Astrocyte of the hippocampus (primary cell): ENCODE measurements at places on chromosomes 4 and X.
A peak's percentile ranks its signal among the peaks of the same experiment; 100 is the strongest.

GRCh38 chrX:151397741-151398070 lies 700 bp downstream of the VMA21 start:
- no peak for DNase-seq

GRCh38 chr4:23237771-23238170 lies 545.0 kb downstream of the GBA3 start:
- DNase-seq = no peak

- no peak for DNase-seq
Observed at GRCh38 chr4:158861766-158862165, 92.9 kb downstream of the FNIP2 start.

DNA sequence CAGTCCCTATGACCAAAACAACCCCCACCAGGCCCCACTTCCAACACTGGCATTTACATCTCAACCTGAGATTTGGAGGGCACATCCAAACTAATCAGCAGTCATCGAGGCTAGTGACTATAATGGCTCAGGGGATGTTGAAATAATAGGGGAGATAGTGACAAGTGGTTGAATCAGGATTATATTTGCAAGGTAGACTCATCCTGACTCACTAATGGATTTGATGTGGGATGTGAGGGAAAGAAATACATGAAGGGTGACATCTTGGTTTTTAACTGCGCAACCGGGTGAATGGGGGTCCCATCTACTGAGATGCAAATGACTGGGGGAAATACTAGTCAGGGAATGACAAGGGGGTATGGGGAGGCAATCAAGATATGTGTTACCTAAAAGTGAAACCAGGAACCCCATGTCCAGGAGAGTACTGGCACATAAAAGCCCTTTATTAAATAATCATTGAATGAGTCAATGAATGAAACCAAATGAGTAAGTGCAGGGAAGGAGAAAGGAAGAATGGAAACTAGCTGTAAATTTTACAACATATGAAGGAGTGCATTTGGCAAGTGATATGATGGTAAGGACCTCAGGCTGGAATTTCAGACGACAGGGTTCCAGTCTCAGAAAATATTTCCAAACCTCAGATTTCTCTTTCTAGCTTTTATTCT lies 78.3 kb downstream of the PARM1 start:
- no peak for DNase-seq

DNA sequence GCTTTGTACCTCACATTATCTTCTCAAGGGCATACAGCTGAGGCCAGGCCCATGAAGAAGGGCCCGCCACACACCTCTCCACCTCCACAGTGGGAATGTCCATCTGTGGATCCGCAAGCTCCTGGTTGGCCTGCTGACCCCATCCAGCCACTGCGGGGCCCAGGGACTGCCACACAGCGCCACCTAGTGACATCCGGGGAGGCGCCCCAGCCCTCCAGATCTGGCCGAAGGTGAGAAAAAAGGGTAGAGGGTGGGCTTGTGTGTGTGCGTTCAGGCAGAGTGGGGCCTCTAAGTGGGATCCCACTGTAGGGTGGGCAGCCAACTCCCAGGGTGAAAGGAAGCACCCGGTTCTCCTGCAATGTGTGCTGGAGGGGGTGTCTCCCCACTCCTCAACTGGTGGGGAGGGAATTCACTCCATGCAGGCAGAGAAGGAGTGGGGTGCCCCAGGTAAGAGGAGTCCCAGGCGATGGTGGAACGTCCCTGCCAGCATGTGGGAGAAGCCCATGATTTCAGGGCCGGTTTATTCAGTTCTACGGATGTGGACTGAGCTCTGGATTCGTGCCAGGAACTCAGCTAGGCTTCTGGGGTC lies 117.3 kb downstream of the ENPP6 start:
- DNase-seq = peak; percentile 46

- no peak for DNase-seq
Observed at GRCh38 chr4:182808673-182809416, 108.3 kb downstream of the DCTD start.

DNA sequence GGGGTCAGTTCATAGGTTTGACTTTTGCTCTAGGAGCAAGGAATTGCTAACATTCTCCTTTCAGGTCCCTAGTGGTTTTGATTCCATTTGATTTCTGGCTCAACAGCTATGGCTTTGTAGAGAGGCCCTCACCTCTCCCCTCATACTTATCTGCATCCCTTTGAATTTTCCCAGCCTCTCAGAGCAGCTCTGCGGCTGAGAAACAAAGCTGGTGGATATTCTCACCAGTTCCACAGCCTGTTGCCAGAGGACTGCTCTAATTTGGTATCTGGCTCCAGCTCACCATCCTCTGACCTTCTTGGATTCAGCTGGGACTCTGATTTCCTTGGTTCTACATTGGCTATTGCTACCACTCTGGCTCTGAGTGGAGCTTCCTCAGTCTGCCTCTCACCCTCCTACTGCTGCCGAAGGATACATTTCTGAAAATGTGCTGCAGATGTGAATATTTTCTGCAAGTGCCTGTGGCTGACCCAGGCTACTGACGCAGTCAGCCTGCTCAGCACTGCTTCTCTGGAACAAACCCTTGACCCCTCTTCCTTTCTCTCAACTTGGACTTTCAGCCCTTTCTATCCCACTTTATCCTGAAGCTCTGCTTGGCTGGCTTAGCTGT lies 110.9 kb upstream of the ENPEP start:
- no peak for DNase-seq

GRCh38 chr4:10102474-10103332 lies 13.9 kb downstream of the WDR1 start:
- no peak for DNase-seq

DNA sequence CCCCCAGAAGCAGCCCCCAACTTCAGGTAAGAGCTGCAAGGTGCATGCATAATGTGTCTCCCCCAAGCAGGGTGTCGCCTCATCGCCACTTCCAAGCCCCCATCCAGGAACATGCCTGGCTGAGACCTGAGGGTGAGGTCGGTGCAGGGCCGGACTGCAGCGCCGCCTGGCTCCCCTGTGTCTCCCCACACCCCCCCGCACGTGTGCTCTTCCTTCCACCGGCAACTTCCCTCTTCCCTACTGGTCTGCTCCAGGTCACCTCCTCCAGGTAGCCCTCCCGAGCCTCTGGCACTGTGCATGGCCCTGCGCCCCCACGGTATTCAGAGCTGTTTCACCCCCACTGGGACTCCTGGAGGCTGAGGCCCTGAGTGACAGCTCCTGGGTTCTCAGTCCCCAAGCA lies 2.2 kb upstream of the BGN start:
- DNase-seq = no peak

GRCh38 chrX:110409925-110410324 lies 51.3 kb downstream of the RTL9 start:
- peak; percentile 44 for DNase-seq
